NCI-H2171 treated with DMSO at 0.1 percent for 48 hours (cell line): ENCODE measurements at places on chromosomes 6 and 20.

DNA sequence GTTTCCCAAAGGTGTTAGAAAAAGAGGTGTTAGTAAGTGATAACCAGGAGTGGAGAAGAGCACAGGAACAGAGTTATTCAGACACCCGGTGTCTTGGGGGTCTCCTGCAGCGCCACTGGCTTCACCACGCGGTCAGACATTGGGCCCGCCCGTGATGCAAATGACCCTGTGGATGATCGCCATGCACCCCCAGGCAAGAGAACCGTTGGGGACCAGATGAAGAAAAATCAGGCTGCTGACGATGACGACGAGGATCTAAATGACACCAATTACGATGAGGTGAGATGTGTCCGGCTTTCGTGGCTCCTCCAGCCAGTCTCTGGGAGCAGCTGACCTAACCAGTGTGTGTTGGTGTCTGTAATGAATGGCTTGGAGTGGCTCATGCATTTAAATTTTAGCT is 2.0 kb downstream of the PRPF6 start:
- no peak for DNase-seq

DNA sequence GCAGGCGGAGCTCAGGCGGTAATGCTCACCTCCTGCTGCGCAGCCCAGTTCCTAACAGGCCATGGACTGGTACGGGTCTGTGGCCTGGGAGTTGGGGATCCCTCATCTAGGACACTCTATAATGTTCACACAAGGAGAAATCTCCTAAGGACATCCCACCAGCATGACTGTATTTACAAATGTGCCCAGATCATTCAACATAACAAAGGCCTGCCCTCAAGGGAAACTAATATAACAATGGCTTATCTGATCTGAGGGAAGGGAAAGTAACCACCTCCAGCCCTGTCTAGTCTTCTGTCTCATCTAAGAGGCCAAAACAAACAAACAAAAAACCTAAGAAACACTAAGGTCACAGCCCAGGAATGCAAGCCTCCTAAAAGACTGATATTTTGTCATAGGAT is 232.8 kb downstream of the RNGTT start:
- no peak for DNase-seq

DNA sequence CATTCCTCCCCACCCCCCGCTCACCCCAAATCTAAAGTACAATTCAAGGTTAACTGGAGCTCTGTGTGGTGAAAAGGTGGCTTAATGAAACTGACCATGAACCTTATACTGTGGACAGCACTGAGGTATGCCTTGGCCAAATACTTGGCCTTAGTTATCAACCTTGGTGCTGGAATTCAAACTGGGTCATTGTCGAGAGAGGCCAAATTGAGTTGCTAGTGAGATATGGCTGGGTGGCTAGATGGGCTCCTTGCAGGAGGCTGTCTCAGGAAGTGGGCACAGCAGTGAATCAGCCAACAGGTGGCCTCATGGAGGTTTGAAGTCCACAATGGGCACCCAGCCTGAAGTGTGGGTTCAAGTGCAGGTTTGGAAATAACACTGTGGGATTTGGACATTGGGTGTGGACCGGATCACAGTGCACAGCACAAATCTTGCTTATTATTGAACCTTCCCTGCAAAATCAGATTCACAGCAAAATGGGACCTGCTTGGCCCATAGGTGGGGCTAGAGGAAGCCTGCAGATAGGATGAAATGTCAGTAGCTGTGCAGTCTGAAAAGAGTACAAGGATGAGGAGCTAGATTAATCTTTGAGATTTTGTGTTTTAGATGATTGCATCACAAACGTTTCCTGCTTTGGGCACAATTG is 5.6 kb upstream of the BTBD3 start:
- DNase-seq: peak; percentile 32

GRCh38 chr6:41263267-41263666 is 23.2 kb downstream of the TREM1 start:
- DNase-seq: no peak

DNA sequence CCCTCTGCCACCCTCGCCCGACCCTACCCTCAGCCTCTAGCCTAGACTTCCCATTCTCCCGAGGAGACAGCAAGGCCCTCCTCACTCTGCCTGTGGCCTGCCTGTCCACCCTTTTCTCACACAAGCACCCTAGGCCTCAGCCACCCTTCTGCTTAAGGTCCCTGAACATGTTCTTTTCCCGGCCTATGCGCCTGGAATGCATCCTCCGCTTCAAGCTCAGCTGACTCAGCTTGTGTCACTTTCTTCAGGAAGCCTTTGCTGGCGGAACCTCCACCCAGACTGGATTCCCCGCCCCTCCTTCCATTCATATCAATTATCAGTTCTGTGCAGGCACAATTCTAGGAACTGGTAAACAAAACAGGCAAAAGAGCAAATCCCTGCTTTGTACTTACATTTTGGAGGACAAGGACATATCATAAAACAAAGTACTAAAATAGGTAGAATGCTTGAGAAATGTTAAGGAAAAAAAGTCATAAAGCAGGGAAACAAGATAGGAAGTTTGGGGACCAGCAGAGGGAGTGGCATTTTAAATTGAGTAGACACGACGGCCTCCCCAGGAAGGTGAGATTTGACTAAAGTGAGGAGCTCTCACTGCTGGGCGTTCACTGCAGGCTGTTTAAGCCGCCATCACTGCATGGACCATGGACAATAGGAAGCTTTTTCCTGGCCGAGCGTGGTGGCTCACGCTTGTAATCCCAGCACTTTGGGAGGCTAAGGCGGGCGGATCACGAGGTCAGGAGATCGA is 17.9 kb upstream of the SNHG17 start:
- DNase-seq: no peak
